ENCODE measurements at places on chromosomes 4 and X.

DNA sequence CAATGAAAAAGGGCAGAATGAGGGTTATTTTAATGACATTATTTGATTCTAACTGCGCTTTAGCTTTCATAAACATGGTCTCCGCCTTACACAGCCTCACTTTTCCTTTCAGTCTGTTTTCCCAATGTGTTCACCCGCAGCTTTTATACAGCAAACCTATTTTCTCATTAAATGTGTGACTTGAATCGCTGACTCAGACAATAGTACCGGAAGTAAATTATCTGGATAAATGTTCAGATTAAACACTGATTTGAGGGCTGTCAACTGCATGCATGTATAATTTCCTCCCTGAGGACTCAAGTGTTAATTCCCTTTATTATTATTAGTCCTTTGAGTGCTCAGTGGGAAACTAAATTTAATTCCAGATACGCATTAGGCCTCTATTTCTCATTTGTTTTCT, 117.3 kb downstream of the FAM133A start:
- DNase-seq, result no peak

DNA sequence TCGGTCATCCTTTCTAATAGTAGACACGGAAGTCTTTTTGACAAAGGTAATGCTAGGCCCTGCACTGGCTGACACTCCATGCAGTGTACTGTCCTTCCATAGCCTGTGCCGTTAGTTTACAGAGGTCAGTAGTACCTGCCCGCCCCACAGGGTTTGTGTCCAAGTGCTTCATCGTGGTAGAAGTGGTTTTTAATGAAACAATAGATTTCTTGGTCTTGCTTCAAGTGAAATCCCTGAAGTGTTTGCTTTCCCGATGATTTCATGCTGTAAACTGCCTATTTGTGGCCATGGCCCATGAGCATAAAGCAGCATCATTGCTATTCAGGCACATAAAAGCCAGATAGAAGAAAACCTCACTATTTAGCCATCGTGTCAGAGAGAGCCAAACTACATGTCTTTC, 139.3 kb downstream of the GPR143 start:
- DNase-seq, result no peak

DNA sequence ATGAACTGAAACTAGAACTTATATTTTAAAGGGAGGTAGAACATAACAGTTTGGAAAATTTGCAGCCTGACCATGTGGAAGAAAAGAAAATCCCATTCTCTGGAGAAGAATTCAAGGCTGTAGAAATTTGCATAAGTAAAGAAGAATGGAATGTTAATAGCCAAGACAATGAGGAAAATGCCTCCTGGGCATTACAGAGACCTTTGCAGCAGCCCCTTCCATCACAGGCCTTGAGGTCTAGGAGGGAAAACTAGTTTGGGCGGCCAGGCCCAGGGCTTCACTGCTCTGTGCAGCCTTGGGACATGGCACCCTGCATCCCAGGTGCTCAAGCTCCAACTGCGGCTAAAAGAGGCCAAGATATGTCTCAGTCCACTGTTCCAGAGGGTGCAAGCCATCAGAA, 1506.8 kb downstream of the PCDH18 start:
- DNase-seq, result no peak

GRCh38 chr4:113621633-113622032, 139.9 kb downstream of the CAMK2D start:
- no peak for DNase-seq

- no peak for DNase-seq
Measured at GRCh38 chr4:42531341-42532030, 125.4 kb downstream of the ATP8A1 start.

DNA sequence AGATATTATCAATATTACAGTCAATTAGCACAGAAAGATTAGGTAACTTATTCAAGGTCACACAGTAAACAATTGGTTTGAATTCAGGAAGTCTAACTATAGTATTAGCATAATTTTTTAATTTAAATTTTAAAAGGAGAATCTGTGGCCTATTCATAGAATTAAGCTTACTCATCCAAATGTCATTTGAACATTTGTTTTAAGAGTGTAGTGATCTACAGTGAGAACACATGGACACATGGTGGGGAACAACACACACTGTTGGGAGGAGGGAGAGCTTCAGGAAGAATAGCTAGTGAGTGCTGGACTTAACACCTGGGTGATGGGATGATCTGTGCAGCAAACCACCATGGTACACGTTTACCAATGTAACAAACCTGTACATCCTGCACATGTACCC, 48.3 kb downstream of the MEPE start:
- DNase-seq, result no peak

DNA sequence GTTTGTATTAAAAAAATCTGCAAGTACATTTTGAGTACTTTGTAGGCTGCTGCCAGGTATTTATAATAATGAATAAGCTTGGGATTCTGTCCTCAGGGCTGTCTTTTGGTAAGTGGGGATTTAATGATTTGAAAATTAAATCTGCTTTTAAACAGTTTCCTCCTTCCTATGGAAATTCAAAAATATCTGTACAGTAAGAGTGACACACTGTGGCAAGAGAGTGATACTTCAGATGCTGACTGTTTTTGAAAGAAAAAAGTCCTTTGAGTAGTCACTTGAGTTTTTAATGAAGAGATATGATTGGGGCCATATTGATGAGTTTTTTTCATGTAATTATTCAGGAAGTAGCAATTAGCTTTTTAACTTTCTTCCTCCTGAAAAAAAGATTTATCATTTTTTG, 49.2 kb downstream of the SMARCAD1 start:
- no peak for DNase-seq

- peak; percentile 50 for DNase-seq
Measured at GRCh38 chr4:124713185-124713592, 657 bp upstream of the ANKRD50 start.

DNA sequence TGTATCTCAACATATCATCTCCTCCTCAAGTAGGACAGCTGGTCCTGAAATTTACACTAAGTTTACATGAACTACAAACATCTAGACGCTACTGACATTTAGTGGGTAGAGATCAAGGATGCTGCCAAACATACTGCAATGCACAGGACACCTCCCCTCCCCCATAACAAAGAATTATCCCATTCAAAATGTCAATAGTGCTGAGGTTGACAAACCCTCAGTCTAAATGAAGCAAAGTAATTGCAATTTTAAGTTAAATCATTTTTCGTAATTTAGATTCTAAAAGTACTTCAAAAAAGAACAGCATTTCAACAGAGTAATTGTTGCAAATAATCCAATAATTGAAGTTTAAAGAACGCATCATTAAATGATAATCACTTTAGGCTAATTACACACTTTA, 1.2 kb downstream of the PRMT9 start:
- no peak for DNase-seq

GRCh38 chr4:81905971-81906370, 434.3 kb upstream of the RASGEF1B start:
- no peak for DNase-seq

DNA sequence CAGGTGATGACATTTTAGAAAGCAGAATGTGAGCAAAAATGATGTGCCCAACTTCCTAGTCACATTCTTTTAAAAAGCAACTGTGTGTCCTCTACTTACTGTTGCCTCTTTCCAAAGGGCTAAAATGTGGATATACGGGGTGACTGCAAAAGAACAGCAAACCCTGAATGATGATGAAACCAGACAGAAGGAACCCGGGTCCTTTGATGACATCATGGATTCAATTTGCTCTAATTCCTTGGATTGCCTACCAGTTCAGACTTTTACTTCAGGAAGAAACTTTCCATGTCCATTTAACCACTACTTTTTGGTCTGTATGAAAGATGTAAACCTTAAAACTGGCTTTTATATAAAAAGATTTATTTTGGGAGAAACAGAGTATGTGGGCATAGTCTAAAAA, 190.9 kb upstream of the MAB21L2 start:
- no peak for DNase-seq

- DNase-seq, result no peak
Measured at GRCh38 chr4:38503689-38504395, 160.2 kb upstream of the KLF3 start.

GRCh38 chrX:11557120-11557519, 108.6 kb downstream of the ARHGAP6 start:
- no peak for DNase-seq

DNA sequence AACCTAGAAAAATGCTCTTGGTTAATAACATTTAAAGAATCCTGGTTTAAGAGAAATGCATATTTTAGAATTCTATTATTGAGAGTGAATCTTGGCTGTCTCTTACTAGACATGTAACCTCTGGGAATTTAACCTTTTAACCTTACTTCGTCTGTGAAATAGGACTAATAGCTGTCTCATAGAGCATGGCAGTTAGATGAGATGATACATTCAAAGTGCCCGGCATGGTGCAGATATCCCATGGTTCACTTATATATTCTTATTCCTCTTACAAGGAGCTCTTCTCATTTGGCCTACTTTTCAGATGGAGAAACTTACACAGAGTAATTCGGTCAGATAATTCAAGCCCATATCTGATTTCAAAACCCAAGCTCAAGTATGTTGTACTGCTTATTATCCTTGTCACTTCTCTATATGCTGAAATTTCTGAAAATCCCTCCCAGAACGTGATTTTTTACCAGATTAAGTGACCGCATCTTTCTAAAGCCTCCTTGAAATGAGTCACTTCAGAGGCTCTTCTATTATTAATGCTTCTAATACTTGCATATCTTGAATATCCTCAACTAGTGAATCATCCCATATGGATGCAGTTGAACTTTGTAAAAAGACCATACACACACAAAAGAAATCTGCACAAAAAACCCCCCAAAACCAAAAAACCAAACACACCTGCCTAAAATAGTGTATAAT, 4.9 kb downstream of the CDKN2AIP start:
- no peak for DNase-seq

- DNase-seq, result no peak
Measured at GRCh38 chr4:4849524-4850193, 9.8 kb upstream of the MSX1 start.

DNA sequence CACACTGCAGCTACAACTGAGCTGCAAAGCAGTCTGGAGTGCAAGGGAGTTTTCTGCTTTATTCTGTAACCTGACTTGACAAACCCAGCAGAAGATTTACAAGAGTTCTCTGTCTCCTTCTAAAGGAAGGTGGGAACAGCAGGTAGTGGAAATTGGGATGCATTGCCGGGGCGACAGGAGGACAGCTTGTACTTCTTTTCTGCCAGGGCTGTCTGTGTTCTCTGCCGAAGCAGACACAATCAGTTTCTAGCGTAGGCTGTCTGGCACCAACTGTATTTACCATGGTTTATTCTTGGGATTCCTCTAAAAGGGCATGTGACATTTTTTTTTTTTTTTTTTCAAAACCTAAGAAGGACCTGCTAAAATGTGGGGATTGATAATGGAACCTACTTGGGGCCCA, 190.8 kb upstream of the GK2 start:
- DNase-seq, result no peak

DNA sequence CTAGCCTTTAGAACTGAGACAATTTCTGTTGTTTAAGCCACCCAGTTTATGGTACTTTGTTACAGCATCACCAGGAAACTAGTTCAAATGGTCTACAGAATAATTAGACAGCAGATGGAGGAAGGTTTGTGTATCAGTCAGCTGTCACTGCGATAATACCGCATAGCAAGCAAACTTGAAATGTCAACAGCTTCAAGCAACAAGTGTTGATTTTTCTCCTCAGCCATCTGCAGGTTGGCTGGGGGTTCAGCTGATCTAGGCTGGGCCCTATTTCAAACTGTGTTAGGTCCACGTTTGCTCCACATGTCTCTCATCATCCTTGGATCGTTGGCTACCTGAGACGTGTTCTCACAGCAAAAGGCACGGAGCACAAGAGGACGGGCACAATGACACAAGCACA, 19.2 kb upstream of the PHEX start:
- DNase-seq, result no peak

- no peak for DNase-seq
Measured at GRCh38 chr4:82733636-82734035, 65.0 kb downstream of the SCD5 start.

DNA sequence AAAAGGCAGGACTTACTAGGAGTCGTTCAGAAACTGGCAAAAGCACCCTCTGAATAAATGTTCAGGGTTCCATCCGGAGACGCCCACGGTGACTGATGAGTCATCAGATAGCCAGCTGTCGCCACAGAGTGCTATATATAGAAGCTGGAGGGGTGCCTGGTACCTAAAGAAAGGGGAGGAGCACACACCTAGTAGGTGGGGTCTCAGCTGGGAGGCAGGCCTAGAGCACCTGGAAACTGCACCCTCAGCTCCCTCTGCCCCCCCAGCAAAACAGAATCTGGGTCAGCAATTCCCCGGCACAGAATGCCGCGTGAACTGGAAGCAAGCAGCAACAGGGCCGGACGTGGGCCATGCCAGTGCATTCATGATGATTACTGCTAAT, 242.0 kb downstream of the BCOR start:
- peak; percentile 84 for DNase-seq

- DNase-seq, result no peak
Measured at GRCh38 chr4:90215286-90215685, 88.1 kb downstream of the CCSER1 start.

DNA sequence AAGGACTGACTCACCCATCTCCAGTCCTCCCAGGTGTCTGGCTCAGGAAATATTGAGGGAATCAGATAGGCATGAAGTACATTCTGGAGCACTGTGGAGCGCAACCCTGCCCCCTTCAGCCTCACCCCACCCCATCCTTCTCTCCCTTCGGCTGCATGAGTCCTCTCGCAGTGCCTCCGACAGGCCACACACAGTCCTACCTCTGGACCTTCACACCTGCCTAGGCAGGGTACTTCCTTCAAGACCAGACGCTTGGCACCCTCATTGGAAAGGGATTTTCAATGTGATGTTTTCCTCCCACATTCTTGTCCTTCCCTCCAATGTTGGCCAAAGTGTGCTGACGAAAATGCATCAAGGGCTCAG, 26.8 kb upstream of the PPP2R2C start:
- DNase-seq, result no peak

- DNase-seq, result no peak
Measured at GRCh38 chr4:7391637-7392437, 42.9 kb downstream of the PSAPL1 start.

- DNase-seq, result no peak
Measured at GRCh38 chr4:54152846-54153600, 53.1 kb downstream of the GSX2 start.

All from CD4-positive, alpha-beta T cell treated with Interleukin-15 for 1 hour (primary cell).